ENCODE measurements at places on chromosomes 2 and 18.

GRCh38 chr2:67566958-67567635 lies 170.0 kb downstream of the ETAA1 start:
- DNase-seq, result no peak

- DNase-seq, result no peak
Measured at GRCh38 chr2:20643826-20644225, 7.1 kb downstream of the HS1BP3 start.

- DNase-seq, result no peak
Measured at GRCh38 chr18:34330308-34330707, 105.6 kb upstream of the NOL4 start.

- DNase-seq, result peak; percentile 16
Measured at GRCh38 chr2:20351555-20352229, 1.0 kb upstream of the PUM2 start.

DNA sequence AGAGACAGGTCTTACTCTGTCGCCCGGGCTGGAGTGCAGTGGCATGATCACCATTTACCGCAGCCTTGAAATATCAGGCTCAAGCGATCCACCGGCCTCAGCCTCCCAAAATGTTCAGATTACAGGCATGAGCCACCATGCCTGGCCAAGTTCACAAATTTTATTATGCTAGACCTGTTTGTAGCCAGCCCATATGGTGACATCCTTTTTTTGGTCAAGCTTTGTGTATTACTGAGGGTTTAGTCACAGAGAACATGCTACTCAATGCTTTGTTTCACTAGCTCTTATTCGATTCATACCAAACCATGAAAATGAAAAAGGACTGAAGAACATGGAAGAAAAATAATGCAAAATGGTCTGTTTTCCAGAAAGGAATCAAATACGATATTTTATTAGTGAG lies 41.4 kb downstream of the DGKD start:
- DNase-seq, result no peak

- DNase-seq, result no peak
Measured at GRCh38 chr2:8489751-8490150, 192.1 kb upstream of the ID2 start.

- no peak for DNase-seq
Measured at GRCh38 chr18:56637711-56638231, 621 bp downstream of the TXNL1 start.

- DNase-seq, result no peak
Measured at GRCh38 chr2:174874085-174874484, 109.8 kb upstream of the CHRNA1 start.

DNA sequence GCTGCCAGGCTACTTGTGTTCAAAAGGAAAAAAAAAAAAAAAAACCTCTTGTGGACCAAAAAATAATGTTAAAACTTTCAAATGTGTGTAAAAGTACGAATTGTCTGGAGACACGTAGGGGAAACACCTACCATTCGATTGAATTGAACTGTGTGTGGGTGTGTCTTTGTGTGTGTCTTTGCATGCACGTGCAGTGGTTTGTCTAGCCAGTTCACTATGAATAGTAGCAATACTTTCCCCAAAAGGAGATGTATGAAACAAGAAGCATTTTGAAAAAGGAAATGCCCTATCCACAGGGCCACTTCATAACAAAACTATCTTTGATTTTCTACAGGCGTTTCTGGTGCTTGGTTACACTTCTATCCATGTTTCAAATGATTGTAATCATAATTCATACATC lies 186.8 kb downstream of the RPRM start:
- no peak for DNase-seq

- DNase-seq, result no peak
Measured at GRCh38 chr2:240451108-240451611, 15.7 kb downstream of the GPC1 start.

- no peak for DNase-seq
Measured at GRCh38 chr2:205633994-205634393, 48.3 kb upstream of the NRP2 start.

DNA sequence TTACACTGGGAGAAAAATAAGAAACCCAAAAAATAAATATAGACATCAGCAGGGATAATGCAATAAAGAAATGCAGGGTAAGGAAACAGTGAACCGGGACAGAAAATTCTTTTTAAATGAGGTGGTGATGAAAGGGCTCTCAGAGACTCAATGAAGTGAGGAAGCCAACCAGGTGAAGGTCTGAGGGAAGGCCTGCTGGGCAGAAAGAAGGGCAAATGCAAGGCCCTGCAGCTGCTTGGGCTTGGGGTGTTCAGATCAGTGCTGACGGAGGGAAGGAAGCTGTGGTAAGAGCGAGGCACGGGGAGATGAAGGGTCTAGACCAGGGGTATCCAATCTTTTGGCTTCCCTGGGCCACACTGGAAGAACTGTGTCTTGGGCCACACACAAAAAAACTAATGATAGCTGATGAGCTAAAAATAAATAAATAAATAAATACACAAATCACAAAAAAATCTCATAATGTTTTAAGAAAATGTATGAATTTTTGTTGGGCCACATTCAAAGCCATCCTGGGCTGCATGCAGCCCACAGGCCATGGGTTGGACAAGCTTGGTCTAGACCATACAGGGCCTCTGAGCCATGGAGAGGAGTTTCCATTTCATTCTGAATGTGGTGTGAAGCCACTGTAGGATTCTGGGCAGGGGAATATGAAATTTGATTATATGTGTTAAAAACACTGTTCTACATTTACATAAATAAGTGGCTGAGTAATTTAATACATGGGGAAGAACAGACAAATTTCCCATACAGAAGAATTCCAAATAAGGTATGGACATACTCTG lies 96.3 kb upstream of the DNMT3A start:
- no peak for DNase-seq

DNA sequence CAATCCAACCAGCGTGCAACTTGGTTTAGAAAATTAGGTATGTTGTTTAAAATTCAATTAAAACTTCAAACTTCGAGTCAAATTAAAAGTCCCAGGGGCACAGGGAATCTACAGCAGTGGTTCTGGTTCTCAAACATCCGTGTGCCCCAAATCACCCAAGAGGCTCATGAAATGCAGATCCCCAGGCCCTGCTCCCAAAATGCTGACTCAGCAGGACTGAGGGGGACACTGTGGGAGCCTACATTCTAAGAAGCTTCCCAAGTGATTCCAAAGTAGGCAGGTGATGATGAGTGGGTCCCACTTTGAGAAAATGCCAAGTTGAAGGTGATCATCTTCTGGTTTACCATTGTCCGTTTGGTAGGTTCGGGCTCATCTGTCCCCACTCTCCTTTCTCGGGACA lies 82.3 kb downstream of the GALNT14 start:
- no peak for DNase-seq

DNA sequence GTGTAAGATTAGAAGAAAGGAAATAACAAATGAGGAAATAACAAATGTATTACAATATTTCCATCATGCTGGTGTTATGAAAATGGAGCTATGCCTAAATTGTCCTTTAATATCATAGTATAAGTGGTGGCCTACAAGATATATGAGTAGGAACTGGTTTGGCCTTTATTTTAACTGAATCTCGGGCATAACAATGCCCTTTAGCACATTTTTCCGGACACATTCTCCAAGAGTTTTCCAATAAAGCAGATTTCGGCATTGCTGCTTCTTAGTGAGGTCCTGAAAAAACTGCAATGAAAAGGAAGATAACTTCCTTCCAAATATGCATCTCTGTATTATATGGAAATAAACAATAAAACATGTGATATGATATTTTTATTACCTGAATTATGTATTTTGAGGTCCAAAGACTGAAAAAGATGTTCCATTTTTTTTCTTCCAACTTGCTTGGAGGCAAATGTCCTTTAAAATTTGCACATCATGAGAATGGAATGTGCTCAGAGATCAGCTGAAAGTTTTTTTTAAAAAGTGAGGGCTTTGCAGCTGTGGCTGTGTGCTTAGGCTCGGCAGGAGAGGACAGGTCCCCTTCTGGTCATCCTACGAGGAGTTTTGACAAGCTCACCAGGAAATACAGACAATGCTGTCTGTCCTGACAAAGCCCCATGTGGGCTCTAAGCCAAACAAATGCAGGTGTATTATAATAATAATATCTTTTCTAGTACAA lies 132.3 kb upstream of the RND3 start:
- no peak for DNase-seq

Data from LoVo (cell line).